ENCODE measurements at places on chromosomes 13 and 19.
A peak's percentile ranks its signal among the peaks of the same experiment; 100 is the strongest.

DNA sequence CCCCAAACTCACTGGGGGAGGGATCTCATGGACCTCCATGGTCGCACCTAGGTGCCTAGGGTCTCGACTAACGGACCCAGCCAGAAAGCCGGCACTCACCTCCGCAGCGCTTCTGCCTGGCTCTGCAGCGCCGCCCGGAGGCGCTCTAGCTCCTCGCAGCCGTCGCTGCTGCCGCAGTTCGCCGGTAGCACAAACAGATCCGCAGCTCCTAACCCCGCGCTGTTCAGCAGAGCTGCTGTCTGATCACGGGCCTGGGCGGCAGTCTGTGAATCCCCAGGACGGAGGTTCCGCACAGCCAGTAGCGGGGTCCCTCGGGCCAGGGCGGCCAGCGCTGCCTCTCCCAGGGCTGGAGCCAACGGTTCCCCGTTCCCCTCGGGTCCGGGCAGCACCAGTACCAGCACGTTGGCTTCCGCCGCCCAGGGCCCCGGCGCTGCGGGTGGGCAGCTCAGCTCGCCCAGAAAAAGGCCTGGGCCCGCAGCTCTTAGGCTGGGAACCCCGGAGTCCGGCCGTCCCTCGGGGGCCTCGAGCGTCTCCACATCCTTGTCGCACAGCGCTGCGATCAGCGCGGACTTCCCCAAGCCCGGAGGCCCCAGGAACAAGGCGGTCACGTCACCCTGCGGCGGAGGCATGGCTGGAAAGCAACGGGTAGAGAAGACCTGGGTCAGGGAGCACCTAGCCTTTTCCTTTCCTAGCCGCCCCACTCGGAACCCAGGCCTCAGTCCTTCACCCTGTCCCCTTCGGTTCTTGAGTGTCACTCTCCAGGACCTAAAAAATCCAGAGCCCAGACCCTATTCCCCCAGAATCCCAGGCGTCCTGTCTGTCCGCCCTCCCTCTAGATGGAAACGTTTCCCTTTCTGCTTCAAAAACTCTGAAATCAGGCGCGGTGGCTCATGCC, 977 bp downstream of the IRGQ start:
- H3K27ac ChIP-seq: peak overlapping the region; percentile 85
- peaks cover 3% of the 10 kb centered on the region for H3K4me1 ChIP-seq
- peak; percentile 73 for DNase-seq

GRCh38 chr19:45280471-45280961, 29.4 kb downstream of the MARK4 start:
- H3K4me3 ChIP-seq: no peak overlapping the region
- no peak for DNase-seq
- H3K4me1 ChIP-seq: no peaks in the 10 kb centered on the region

GRCh38 chr19:43540381-43540780, 7.4 kb downstream of the ZNF575 start:
- no peaks in the 10 kb centered on the region for H3K27me3 ChIP-seq
- H3K4me3 ChIP-seq: no peak overlapping the region
- no peak overlapping the region for H3K27ac ChIP-seq
- no peak for DNase-seq
- H3K4me1 ChIP-seq: peaks cover 4% of the 10 kb centered on the region

DNA sequence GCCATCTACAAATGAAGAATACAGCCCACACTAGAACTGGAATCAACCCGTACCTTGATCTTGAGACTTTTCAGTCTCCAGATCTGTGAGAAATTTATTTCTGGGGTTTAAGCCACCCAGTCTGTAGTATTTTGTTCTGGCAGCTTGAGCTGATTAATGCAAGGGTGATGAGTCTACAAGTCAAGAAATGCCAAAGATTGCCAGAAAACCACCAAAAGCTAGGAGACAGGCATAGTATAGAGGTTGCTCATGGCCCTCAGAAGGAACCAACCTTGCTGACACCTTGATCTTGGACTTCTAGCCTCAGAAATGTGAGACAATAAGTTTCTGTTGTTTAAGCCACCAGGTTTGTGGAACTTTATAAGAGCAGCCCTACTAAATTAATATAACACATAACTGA, 428.2 kb upstream of the KLF12 start:
- H3K27ac ChIP-seq: no peak overlapping the region
- H3K36me3 ChIP-seq: no peaks in the 10 kb centered on the region
- no peak overlapping the region for H3K4me3 ChIP-seq
- H3K4me1 ChIP-seq: no peaks in the 10 kb centered on the region

DNA sequence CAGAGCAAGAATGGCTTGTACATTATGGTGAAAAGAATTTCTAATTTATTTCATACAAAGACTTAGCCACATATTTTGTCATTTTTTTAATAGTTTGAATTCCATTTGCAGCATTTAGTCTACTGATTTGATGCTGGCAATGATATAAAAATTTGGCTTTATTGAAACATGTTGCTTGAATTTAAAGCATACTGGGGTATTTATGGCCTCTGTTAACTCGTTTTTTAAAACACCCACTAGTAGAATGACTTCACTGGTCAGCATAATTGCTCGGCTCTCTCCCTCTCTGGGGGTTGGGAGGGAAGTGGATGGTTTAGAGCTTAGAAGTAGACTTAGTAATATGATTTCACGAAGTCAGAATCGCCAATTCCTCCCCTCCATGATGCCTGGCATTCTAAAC, 354.9 kb upstream of the HTR2A start:
- no peak overlapping the region for H3K4me3 ChIP-seq
- H3K4me1 ChIP-seq: no peaks in the 10 kb centered on the region
- no peak for DNase-seq
- H3K36me3 ChIP-seq: no peaks in the 10 kb centered on the region
- peaks cover 45% of the 10 kb centered on the region for H3K27me3 ChIP-seq
- H3K27ac ChIP-seq: no peak overlapping the region
